SJSA1 (cell line): ENCODE measurements at places on chromosomes 16 and 17. TPM values are rescaled to one million over a fixed set of nuclear protein-coding genes. Genes with fewer than 3 reads are reported as not detected.

DNA sequence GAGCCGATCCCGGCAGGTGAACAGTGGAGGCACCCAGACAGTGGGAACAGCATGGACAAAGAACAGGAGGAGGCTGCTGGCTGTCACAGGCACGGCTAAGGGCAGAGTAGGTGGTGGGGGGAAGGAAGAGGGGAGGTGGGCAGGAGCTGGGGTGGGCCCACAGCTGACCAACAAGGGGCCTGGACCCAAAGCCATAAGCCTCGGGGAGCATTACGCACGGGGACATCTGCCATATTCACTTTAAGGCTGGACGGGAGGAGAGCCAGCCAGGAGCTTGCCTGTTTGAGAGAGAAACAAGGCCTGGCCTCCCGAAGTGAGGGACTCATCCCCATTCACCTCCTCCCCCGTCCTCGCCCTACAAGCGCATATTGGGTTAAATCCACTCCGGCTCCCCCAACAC is 19.6 kb upstream of the HAP1 start:
- H3K27me3 ChIP-seq = no peaks in the 10 kb centered on the region
- H3K4me1 ChIP-seq = no peaks in the 10 kb centered on the region
- no peak for DNase-seq
- H3K4me3 ChIP-seq = no peak overlapping the region
- H3K27ac ChIP-seq = no peak overlapping the region

GRCh38 chr17:63071797-63072196 is 105.8 kb downstream of the TANC2 start:
- DNase-seq = no peak
- no peaks in the 10 kb centered on the region for H3K36me3 ChIP-seq
- H3K4me1 ChIP-seq = no peaks in the 10 kb centered on the region
- no peak overlapping the region for H3K27ac ChIP-seq

FZD2 gene
- total RNA-seq = 17.5 and 21.9 TPM in 2 replicates

DNA sequence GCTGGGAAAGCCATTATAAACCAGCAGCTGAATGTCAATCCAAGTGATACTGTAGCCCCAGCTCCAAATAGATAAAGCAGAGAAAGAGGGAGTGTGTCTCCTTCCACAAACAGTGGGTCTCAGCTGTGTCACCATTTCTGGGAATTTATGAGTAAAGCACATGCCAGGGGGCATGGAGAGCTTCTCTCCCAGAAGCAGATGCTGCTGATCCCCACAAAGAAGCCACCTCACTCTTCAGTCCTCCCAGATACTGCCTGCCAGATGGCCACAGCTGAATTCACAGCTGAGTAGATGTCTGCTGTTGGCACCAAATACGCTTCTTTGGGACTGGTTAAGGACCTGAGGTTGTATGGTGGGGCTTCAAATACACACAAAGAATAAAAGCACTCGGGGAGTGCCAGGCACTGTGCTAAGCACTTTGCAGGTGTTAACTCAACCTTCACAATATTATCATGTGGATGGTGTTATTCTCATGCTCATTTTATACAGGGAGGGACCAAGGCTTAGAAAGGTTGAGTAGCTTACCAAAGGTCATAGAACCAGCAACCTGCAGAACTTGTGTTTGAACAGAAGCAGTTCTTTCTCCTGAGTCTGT is 298.3 kb downstream of the CDH11 start:
- H3K4me3 ChIP-seq = no peak overlapping the region
- H3K27ac ChIP-seq = no peak overlapping the region
- no peaks in the 10 kb centered on the region for H3K36me3 ChIP-seq
- no peaks in the 10 kb centered on the region for H3K4me1 ChIP-seq

GRCh38 chr16:89973654-89974335 is 25.2 kb downstream of the DEF8 start:
- no peaks in the 10 kb centered on the region for H3K27me3 ChIP-seq
- no peak for DNase-seq
- peaks cover 22% of the 10 kb centered on the region for H3K4me1 ChIP-seq
- H3K4me3 ChIP-seq = peak overlapping the region; percentile 99
- H3K36me3 ChIP-seq = peaks cover 45% of the 10 kb centered on the region

CRHR1 gene
- total RNA-seq = not detected in 2 replicates

DNA sequence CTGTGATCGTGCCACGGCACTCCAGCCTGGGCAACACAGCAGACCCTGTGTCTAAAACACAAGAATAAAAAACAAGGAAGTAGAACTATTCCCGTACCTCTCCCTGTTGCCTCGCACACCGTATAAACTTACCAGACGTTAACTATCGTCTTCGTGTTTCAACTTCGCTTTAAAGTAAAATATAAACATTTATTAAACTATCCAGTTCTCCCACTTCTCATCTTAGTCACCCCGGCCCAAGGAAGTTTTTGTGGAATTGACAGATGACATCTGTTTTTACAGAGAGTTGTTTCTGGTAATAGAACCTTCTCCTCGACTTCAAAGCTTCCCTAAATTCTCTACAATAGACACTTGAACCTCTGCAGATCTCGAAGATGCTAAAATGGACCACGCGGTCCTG is 83.1 kb downstream of the NXN start:
- H3K36me3 ChIP-seq = no peaks in the 10 kb centered on the region
- no peak overlapping the region for H3K4me3 ChIP-seq
- no peaks in the 10 kb centered on the region for H3K4me1 ChIP-seq
- no peak for DNase-seq
- no peak overlapping the region for H3K27ac ChIP-seq

SOCS3 gene
- total RNA-seq = 44.7 and 71.9 TPM in 2 replicates

DNA sequence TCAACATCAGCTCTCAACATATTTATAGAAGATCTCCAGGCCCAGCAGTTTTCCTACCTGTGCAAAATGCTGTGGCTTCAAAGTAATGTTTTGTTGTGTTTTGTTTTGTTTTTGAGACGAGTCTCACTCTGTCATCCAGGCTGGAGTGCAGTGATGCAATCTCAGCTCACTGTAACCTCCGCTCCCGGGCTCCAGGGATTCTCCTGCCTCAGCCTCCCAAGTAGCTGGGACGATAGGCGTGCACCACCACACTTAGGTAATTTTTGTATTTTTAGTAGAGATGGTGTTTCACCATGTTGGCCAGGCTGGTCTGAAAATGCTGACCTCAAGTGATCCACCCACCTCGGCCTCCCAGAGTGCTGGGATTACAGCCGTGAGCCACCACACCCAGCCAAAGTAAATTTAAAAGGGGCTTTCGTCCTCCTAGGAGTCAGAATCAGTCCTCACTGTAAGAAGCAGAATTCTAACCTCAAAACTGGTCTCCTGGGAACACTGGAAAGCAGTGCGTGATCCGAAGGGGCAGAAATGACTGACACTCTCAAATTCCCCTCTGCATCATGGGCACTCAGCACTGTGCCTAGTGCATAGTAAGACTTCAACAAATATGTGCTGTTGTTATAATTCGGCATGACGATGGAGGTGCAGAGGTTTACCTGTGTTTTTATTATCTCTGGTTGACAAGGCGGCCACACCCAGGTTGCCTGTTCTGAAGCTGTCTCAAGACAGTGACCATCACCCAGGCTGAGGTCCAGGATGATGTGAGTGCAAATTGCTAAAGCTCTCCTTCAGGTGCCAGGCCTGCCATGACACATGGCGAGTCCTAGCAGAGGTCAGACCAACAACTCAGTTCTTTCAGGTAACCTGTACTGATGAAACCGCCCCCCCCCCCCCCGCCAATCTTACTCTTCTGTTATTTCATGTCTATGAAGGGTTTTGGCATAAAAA is 59.8 kb downstream of the ADCY9 start:
- H3K4me3 ChIP-seq = no peak overlapping the region
- peak; percentile 36 for DNase-seq
- H3K4me1 ChIP-seq = peaks cover 42% of the 10 kb centered on the region
- H3K36me3 ChIP-seq = no peaks in the 10 kb centered on the region; the same call in 1 of the 2 replicates

LGALS3BP gene
- 485 TPM in 2 replicates for total RNA-seq

DNA sequence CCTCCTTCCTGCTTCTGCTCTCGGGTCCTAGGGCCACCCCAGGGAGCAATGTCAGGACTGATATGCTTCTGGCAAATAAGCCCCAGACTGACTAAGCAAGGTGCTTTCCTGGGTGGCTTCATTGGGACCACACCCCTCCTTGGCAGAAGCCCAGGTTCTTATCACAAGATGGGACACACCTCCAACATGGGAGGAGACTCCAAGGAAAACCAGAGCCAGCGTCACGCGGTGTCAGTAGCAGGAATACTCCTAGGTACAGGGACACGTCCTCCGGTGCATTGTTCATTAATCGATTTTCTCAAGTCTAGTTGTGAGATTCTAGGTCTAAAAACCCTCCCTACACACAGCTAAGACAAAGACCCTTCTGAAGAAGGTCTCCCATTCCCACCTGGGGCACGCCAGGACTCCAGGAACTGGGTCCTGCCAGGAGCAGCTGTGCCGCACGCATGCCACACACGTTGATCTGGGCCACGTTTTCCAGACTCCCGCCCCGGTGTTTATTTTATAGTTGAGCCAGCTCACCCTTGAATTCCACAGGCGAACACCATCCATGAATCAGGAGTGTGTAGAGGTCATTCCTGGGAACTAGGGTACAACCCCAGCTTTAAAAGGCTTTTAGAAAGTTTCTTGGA is 30.8 kb downstream of the FA2H start:
- H3K27ac ChIP-seq = peak overlapping the region; percentile 40
- DNase-seq = peak; percentile 96
- peak overlapping the region; percentile 14 for H3K4me3 ChIP-seq
- H3K27me3 ChIP-seq = no peaks in the 10 kb centered on the region

DHX8 gene
- 75.2 and 81.7 TPM in 2 replicates for total RNA-seq

- peaks cover 26% of the 10 kb centered on the region for H3K4me1 ChIP-seq
- peak overlapping the region; percentile 80 for H3K4me3 ChIP-seq
- H3K27ac ChIP-seq = peak overlapping the region; percentile 71
- peak; percentile 80 for DNase-seq
Observed at GRCh38 chr17:75130632-75131277, 787 bp downstream of the NT5C start.

GRCh38 chr16:85311741-85312140 is 199.5 kb upstream of the CIBAR2 start:
- no peak overlapping the region for H3K27ac ChIP-seq
- no peaks in the 10 kb centered on the region; the same call in 1 of the 2 replicates for H3K27me3 ChIP-seq
- peaks cover 41% of the 10 kb centered on the region for H3K4me1 ChIP-seq
- no peak for DNase-seq
- H3K36me3 ChIP-seq = 0 out of 2 replicates have a peak, but pooled peaks cover 5% of the 10 kb centered on the region
- H3K4me3 ChIP-seq = no peak overlapping the region

DNA sequence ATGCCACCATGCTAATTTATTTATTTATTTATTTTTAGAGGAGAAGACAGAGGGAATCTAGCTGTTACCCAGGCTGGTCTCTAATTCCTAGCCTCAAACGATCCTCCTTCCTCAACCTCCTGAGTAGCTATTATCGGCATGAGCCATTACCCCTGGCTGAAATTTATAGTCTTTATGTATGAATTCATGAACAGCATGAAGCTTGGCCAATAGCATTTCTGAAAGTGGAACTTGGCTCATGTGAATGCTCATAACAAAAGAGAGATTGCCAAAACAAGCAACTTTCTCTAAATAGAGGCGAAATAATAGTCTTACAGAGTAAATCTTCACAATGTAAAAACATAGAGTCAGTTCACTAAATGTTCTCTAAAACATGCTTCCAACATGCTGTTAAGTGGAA is 30.1 kb upstream of the SMURF2 start:
- no peak overlapping the region for H3K4me3 ChIP-seq
- no peak for DNase-seq
- H3K27ac ChIP-seq = no peak overlapping the region
- H3K36me3 ChIP-seq = no peaks in the 10 kb centered on the region; the same call in 1 of the 2 replicates
- H3K4me1 ChIP-seq = peaks cover 54% of the 10 kb centered on the region

KRT25 gene
- not detected in 2 replicates for total RNA-seq

DNA sequence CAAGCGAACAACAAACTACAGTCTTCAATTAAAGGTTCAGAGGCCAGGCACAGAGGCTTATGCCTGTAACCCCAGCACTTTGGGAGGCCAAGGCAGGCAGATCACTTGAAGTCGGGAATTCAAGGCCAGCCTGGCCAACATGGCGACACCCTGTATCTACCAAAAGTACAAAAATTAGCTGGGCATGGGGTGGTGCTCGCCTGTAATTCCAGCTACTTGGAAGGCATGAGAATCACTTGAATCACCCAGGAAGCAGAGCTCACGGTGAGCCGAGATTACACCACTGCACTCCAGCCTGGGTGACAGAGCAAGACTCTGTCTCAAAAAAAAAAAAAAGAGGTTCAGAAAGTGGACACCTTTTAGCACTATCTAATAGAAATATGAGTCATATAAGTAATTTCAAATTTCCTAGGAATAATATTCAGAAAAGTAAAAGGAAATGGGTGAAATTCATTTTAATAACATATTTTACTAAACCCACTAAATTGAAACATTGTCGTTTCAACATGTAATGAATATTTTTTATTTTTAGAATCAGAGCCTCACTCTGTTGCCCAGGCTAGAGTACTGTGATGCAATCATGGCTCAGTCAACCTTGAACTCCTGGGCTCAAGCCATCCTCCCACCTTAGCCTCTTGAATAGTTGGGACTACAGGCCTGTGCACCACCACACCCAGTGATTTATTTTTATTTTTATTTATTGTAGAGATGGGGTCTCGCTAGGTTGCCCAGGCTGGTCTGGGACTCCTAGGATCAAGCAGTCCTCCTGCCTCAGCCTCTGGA is 15.2 kb upstream of the MARCHF10 start:
- H3K4me3 ChIP-seq = no peak overlapping the region
- peaks cover 49% of the 10 kb centered on the region for H3K4me1 ChIP-seq
- no peaks in the 10 kb centered on the region for H3K36me3 ChIP-seq
- no peaks in the 10 kb centered on the region for H3K27me3 ChIP-seq
- H3K27ac ChIP-seq = no peak overlapping the region

VPS4A gene
- 27.9 and 42.3 TPM in 2 replicates for total RNA-seq

PEMT gene
- 49.2 and 49.3 TPM in 2 replicates for total RNA-seq

RHBDL1 gene
- 1.1 and 13.1 TPM in 2 replicates for total RNA-seq
